Naive thymus-derived CD4-positive, alpha-beta T cell (primary cell): ENCODE measurements at places on chromosomes 5 and 9. TPM values are rescaled to one million over a fixed set of nuclear protein-coding genes. Genes with fewer than 3 reads are reported as not detected.

DNA sequence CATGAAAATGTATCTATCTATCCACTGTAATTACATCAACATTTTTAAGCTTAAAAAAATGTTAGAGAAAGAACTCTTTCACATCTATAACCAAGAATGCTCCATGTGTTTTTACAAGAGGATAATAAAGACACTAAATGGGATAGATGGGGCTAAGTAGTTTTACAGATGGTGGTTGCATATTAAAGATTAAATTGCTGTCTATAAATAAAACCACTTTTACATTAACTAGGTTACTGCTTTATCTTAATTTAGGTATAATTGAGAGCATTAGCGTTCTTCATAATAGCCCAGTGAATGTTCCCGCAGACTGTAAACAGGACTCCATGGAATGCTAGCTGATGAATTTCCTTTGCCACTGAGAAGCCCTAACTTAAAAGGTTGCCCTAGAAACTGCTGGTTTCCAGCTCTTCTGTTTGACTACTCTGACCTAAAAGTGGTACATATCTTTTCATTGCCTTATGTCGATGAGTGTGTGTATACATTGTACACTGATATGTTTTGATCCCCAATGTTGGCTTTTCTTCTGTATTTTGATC lies 117.9 kb downstream of the SGCD start:
- DNase-seq, result no peak

- DNase-seq, result no peak
These were observed 523.0 kb downstream of the MTRR start for GRCh38 chr5:8391911-8392310.

TMEM252 gene
- not detected for total RNA-seq

GRCh38 chr5:178318893-178319292 lies 86.3 kb upstream of the PHYKPL start:
- DNase-seq, result no peak

MARCOL gene
- not detected for total RNA-seq

ARHGEF39 gene
- 10.0 and 10.4 TPM in 2 replicates for total RNA-seq

GRCh38 chr5:176501333-176501732 lies 35.9 kb downstream of the RNF44 start:
- DNase-seq, result no peak

DNA sequence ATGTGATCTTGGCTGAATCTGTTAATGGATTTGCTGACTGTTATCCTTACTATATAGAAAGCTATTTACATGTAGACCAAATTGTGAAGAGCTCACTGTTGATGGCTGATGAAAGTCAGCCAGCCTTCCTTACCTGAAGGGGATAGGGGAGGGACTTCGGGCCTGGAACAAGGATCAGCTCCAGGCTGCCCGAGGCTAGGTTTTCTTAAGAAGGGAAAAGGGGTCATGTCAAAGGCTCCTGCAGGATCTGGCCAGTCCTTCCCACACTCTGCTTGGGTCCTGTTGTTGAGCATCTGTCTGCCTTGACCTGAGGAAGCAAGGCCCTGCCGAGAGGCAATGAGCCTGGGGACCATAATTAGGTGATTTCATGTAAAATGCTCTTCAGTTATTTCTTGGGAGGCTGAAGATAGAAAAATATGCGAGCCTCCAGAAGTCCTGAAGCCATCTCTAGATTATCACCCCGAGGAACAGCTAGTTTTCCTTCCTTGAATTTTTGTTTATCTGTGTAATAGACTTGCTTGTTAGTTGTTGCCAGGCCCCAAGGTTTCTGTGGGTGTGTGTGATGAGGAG lies 261.4 kb downstream of the PDZD2 start:
- DNase-seq, result no peak

DNA sequence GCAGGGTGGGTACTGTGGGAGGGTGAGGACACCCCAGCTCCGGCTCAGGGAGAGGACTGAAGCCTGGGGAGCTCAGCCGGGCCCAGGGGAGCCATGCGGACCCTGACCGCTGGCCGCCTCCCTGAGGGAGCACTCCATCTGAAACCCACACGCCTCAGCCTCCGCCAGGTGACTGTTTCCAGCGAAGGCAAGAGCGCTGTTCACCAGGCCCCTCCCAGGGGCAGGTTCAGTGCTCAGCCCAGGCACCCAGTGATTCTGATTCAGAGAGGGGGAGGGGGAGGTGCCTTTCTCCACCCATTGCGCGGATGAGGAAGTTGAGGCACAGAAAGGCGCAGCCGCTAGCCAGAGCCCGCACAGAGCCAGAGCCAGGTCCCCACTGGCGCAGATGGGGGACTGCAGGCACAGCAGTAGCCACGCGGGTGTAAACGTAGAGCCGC lies 27.0 kb downstream of the ADGRD2 start:
- DNase-seq, result no peak

- DNase-seq, result no peak
These were observed 210.1 kb downstream of the PSAT1 start for GRCh38 chr9:78507037-78507436.

- no peak for DNase-seq
These were observed 140.1 kb downstream of the GRIA1 start for GRCh38 chr5:153630546-153630945.

DNA sequence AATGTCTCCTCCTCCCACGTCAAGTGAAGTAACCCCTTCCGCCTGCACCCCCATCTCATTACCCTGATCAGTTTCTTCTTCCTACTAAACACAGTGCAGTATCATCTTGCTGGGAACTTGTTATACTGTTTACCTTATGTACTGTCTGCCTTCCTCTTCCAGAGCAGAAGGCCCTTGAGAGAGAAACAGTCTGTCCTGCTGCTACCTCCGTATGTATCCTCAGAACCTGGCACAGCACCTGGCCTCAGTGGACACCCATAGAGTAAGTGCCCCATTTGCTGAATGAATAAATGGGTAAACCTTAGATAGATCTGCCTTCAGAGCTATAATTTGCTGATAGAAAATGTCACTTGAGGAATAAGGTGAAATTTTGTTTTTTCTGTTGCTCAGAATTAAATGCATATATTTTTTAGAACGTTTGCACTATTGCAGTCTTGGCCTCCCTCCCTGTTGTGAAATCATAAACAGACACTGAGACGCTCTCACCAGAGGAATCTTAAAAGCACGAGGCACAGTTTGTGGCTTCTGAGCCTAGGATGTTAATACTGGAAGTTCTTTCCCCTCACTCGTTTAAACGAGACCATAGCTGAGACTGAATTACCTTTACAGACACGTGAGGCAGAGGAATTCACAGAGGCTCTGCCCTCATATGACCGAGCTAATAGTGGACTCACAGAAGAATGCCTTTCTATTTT lies 223.1 kb upstream of the DAP start:
- no peak for DNase-seq

FOXD4 gene
- total RNA-seq, result 0.22 TPM in 1 of 2 replicates, not detected in the other

DNA sequence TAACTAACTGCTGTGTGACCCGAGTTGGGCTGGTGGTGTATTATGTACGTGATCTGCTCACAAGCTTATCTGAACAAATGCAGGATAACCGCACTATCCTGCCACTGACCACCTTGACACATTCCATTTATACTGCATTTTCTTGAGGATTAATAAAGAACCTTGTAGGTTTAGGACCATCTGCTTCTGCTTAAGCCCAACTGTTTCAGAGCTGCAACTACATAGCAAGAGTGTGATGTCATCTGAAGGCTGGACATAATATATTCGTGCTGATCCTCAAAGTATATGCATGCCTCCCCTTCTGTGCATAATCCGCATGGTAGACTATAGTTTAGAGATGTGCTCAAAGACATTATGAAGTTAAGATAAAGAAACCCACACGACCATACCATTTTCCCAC lies 435.9 kb downstream of the BNC2 start:
- no peak for DNase-seq

GRCh38 chr5:17305964-17306725 lies 88.7 kb downstream of the BASP1 start:
- DNase-seq, result no peak

- no peak for DNase-seq
These were observed 23.4 kb downstream of the CDK20 start for GRCh38 chr9:87950765-87951488.

GRCh38 chr5:179839328-179840256 lies 18.9 kb downstream of the SQSTM1 start:
- no peak for DNase-seq

GRCh38 chr5:157770665-157771064 lies 27.2 kb downstream of the LSM11 start:
- no peak for DNase-seq

GRCh38 chr9:115005322-115005721 lies 74.9 kb upstream of the TNFSF8 start:
- DNase-seq, result no peak

DNA sequence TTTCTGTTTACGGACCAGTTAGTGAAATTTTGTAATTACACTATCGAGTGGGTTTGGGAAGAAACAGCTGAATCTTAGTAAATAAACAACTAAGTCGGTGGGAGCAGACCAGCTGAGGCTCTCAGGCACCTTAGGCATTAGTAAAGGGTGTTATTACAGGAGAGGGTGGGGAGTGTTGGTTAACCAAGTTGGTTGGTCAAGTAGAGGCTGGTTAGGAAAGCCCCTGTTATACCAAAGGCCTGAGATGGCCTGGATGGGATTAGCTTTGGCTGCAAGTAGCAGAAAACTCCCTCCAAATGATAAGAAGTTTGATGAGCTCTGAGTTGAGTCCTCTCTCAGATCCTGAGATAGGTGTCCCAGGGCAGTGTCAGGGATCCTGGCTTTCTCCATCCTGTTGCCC lies 81.3 kb downstream of the PPARGC1B start:
- no peak for DNase-seq

- DNase-seq, result no peak
These were observed 13.4 kb upstream of the ZCCHC9 start for GRCh38 chr5:81288021-81288433.

GRCh38 chr9:136386018-136386417 lies 12.5 kb upstream of the CARD9 start:
- DNase-seq, result no peak

CD14 gene
- total RNA-seq, result 198 TPM

PCDHGC5 gene
- not detected for total RNA-seq

DNA sequence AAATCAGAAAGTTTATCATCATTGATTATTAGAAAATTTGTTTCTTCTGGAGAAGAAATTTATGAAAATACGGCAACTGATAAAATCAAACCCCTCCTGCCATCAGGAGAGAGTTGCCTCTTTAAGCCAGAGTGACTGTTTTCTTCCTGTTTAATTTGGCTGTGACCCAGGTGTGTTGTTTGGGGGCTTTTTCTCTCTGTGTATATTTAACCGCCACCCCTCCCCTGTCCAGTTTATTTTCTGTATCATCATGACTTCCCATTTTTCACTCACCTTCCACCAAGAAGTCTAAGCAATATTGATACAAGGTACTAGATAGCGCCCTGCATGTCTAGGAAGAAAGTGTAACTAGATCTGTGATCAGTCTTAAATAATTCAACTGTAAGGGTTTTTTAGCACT lies 50.1 kb downstream of the FAM78A start:
- DNase-seq, result no peak

GPR150 gene
- 0.43 and 0.48 TPM in 2 replicates for total RNA-seq

GRCh38 chr5:33143405-33144123 lies 297.2 kb upstream of the TARS1 start:
- DNase-seq, result no peak

- no peak for DNase-seq
These were observed 12.7 kb downstream of the CSF2 start for GRCh38 chr5:132086277-132086794.

DNA sequence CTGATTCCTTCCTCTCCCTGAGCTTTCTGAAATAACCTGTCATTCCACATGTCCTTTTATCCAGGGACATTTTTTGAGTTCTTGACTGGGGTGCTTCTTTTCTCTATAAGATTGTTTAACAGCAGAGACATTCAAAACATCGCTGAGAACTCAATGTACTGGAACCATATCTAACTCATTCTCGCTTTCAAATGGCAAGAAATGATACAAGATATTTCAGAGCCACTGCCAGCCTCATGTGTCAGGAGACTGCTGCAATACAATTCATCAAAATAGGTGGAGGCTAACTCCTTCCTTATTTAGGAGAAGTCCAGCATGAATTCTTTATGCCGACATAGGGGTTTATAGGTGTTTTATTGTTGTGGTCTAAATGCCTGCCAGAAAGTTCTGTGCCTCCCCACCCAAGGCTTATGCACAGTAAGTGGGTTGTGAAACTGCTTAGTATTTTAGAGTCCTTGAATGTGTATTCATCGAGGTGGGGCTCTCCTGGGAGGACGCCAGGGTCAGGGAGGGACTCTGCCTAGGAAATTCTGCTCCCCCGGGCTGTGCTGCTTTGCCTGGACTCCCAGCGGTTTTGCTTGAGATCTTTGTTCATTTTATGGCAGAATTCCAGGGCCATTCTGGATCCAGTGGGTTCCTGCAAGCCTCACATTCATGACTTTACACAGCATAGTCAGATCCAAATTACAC lies 53.9 kb downstream of the ZNF474 start:
- DNase-seq, result no peak

DNA sequence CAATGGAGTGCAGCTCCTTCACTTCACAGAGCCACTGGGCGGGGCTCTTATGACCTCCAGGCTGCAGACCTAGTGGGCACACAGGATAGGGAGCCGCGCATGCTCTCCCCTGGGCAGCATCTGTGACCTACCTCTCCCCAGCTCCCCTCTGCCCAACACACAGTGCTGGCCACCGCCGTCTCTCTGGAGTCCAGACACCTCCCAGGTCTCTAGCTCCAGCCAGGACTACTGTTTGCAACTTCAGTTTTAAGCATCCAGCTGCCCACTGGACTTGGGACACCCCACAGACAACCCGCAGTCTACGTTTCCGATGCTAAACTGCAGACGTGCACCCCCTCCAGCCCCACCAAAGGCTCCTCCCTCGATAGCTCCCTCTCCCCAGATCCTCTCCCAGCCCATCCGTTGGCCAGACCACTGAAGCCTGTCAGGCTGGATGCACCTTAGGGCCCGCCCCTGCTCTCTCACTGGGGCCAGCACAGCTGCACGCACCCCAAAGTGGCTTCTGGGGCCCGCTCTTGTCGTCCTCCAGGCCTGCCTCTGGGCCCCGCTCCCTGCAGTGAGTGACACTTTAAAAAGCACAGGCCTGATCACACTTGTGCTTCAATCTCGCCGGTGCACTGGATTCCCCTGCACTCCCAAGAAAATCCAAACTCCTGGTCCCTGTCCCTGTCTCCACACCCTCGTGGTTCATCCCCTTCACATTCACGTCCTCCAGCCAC lies 11.3 kb downstream of the FLT4 start:
- no peak for DNase-seq

GRCh38 chr5:5421149-5421960 lies 1.1 kb upstream of the ICE1 start:
- DNase-seq, result no peak

- no peak for DNase-seq
These were observed 20.1 kb downstream of the STK10 start for GRCh38 chr5:172167895-172168294.

- no peak for DNase-seq
These were observed 456.9 kb downstream of the PRELID2 start for GRCh38 chr5:145378226-145378625.

GRCh38 chr9:6959270-6960000 lies 201.7 kb downstream of the KDM4C start:
- DNase-seq, result no peak

- DNase-seq, result no peak
These were observed 12.8 kb downstream of the CAMK4 start for GRCh38 chr5:111236995-111237394.

DNA sequence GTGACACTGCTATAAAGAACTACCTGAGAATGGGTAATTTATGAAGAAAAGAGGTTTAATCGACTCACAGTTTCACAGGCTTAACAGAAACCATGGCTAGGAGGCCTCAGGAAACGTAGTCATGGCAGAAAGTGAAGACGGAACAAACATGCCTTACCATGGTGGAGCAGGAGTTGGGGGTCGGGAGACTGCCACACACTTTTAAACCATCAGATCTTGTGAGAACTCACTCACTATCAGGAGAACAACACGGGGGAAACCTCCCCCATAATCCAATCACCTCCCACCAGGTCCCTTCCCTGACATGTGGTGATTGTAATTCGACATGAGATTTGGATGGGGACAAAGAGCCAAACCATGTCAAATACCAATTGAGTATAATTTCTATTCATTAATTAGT lies 2392.6 kb upstream of the C9orf72 start:
- no peak for DNase-seq
